ENCODE measurements at places on chromosomes 5 and 9.

DNA sequence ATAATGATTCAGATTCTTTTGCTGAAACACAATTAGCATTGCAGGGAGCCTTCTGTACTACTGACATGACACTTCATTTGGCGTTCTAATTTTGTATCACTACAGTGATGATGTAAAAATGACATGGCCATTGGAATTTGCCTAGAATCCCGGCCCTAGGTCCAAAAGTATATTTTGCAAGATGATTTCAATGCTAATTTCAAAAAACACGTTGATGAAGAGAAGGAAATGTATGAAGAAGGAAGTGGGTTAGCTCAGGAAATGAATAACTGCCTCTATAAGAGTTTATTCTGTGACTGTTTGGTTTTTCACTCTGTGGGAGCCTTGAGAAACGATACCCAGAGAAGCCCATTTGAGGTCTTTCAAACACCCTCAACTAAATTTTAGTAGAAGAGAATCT is 59.3 kb downstream of the OSTF1 start:
- DNase-seq = no peak

- DNase-seq = no peak
Measured at GRCh38 chr5:138760448-138761110, 7.4 kb downstream of the CTNNA1 start.

DNA sequence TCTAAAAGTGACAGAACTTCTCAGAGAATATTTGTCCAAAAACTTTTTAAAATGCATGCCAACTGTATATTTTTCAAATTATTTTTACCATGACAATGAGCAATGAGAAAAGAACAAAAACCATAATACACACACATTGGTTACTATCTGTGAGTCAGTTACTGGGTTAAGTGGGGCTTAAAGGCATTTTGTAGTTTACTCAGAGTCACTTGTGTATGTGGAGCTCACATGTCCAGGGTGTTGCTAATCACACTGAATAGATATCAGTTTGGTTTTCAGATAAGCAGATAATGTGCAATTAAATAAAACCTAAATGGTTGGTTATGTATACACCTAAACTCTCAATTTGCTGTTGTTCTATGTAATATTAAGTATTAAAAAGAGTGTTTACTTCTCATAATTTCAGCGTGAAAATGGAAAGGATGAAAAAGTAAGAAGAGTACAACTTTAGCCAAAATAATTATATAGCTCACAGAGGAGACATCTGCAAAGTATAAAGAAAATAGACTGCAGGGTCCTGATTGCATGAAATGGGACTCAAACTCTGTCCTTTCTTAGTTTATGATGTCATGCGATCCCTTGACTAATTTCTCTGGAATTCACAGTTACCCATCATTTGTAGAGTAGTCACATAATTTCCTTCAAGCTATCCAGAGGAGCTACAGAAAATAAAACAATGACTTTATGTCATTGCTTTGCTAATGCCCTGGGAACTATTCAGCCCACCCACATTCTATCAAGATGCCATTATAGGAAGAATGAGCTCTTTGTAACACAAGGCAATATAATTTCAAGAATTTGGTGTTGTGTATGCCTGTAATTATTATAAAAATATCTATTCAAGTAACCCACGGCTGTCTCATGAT is 388.0 kb upstream of the ZNF608 start:
- no peak for DNase-seq

DNA sequence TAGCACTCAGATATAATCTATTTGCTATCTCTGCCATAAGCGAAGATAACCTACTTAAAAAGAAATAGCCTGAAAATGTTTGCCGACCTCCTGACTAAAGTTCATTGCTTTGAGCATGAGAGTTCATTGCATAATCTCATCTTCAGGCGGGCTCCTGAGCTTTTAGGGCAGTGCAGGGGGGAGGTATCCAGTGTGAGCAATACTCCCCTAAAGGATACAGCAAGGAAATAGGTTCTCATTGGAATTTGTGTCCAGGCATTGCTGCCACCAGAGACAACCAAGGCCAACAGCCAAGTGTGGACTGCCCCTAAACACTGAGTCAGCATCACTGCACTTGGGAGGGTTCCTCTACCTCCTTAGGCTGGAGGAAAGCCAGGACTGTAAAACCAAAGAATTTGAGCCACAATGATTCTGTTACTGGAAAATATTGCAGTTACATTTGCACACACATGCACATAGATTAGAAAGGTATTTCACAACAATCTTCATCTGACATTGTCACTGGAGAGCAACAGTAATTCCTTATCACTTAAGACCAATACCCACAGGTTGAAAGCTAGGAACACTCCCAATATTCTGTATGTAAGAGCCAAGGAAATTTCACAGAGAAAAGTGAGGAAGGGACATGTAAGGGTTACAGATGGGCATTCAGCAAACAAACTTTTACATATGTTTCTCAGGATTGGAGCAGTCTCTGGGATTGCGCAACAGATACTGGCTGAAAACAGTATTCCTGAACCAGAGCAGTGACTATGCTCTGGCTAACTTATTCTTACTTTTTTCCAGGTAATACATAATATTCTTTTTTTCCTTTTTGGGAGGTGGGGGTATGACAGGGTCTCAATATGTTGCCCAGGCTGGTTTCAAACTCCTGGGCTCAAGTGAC is 98.6 kb upstream of the TLE1 start:
- no peak for DNase-seq

DNA sequence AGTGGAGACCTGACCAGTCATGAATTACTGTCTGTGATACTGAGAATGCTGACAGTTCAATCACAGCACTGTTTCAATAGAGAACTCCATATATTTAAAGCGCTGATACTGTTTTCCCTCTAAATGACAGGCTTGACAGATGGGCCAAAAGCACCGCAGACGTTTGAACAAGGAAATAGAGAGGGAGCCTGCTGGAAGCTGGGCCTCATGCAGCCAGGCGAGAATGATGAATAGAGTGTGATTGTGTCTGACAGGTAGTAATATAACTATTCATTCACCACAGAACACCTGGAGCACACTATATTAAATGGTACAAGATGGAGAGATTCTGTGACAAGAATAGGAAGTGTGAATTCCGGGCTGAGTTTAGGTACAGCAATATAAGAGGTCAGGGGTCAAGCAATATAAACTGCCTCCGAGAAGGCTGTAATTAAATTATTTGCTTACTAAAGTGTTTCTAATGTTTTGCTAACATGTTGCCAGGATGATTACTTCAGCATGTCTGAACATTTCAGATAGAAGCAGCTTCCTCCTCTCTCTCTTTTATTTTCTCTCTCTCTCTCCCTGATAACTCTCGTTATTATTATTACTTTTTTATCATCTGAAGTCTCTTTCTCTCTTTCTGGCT is 297.7 kb downstream of the CSNK1G3 start:
- DNase-seq = peak; percentile 94

DNA sequence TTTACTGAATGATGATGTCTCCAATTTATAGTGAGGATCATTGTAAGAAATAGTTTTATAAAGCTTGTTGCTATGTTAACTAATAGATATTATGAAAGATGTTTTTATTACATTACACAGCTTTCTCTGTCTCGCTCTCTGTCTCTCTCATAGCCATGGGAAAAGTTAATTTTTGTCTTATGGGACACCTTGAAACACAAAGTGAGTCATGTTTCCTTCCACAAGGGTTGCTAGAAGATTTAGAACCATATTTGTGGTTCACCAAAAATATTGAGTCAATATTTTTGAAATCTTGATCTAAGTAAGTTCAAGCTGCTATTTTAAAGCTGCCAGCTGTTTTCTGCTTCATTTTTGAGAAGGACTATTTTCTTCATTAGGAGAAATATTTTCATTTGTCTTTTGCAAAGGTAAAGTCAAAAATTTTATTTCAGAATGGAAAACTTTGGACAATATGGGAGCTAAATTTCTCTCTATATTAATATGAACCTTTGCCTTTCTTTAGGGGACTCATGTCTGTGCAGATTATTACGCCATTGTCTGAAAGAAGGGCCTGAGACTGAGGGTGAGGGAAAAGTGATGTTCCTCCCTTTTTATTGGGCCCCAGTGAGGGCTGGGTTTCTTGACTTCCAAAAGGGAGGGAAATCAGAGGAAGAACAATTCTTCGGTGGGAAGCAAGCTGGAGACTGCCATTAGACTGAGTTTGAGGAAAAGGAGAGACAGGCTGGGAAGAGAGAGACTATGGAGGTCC is 87.9 kb upstream of the SLC24A2 start:
- DNase-seq = no peak

DNA sequence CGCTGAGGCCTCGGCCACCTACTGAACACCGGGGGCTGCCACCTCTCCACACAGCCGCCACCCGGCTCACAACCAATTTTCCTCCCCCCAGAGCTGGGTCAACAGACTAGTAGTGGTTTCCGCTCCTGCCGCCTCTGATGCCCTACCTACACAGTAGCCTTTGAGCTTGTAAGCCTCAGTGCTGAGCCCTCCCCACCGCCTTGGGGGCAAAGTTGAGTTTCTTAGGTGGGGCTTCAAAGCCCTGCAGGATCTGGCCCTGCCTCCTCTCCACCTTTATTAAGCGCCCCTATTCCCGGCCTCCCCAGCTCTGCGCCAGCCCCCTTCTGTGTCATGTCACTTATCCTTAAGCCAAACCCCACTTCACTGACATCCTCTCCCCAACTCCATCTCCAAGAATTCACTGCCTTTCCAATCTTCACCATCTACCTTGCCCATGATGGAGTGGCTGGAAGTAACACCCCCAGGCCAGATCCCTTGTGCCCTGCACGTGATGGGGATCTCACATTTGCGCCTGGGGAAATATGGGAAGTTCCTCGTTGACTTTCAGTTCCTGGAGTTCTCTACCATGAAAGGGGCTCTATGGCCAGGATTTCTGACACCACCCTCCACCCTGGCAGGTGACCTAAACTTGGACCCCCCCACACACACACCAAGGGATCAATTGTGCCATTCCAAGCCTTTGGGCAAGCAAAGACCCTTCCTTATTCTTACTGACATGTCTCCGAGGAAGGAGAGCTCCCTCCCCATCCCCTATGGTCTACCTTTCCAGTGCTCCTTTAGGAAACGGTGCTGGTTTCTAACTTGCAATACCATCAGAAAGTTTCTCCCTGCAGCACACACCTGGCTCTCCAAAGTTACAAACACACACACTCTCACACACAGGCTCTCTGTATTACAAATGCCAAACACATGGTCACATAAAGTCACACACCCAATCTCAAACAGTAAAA is 2.7 kb upstream of the CNTFR start:
- DNase-seq = no peak

- no peak for DNase-seq
Measured at GRCh38 chr5:99129768-99130501, 201.1 kb upstream of the CHD1 start.

DNA sequence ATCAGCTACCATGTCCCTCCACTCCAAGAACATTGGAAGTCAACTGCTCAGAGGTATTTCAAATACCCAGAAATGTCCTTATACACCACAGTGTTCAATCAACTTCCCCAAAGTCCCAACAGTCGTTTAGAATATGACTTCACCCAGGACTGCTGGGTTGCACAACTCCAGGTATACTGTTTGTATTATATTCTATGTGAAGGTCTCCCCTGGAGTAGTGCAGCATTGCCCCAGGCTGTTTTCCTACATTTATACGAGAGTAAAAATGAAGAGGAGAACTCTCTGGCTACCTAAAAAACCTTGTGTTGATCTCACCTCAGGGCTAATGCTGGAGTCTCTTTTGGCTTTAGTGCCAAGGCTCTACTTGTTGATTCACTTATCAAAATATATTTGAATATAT is 183.6 kb upstream of the MAP3K1 start:
- DNase-seq = no peak

- DNase-seq = no peak
Measured at GRCh38 chr5:119327018-119327417, 28.8 kb upstream of the TNFAIP8 start.

GRCh38 chr5:125011419-125011818 is 265.0 kb upstream of the ZNF608 start:
- no peak for DNase-seq

DNA sequence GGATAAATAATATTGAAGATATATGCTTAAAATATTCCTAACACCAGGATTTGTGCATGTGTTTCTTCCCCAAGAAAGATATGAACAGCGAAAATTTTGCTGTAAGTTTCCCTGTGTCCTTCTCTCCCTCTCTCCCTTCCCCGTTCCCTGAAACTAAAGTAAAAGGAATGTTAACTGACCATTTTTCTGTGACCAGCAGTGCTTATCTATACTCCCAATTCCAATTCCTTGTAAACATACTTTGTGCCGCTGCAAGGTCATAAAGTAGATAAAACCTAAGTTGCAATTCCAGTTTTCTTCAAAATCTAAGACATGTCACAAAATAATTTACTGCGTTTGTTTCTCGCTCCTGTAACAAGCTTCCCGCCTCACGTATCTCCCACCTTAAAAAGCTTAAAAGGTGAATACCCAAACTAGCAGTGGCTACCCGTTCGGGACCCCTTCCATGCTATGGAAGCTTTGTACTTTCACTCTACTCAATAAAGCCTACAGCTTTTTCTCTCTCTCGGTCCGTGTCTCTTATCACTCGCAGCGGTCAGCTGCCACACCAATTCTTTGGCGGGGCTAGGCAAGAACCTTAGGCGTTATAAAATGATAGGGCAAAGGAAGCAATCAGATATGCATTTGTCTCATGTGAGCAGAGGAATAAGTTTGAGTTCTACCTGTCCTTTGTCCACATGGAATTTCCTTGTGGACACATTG is 1798.0 kb downstream of the EFNA5 start:
- no peak for DNase-seq

- no peak for DNase-seq
Measured at GRCh38 chr5:159936686-159937329, 20.5 kb downstream of the ADRA1B start.

DNA sequence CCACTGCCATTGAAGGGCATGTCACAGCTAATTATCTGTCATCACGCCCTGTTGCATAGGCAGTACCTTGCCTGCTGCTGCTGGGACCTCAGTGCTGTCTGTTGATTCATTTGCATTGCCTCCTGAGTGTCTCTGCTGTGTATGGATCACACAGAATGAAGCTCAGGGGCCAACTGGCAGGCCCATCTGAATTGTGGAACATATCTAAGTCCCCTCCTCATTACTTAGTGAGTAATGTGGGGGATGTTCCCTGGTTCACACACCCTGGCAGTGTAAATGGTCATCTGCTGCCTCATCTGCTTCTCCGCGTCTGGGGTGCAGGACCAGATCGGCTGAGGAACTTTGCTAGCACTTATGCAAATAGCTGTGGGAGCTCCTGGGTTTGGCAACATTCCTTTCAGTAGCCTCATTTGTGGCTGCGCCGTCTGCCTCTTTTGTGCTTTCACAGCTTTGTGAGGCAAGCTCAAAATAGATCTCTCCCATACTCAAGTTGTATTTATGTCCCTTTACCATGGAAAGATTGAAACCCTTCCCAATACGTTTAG is 25.4 kb downstream of the TYRP1 start:
- DNase-seq = no peak

DNA sequence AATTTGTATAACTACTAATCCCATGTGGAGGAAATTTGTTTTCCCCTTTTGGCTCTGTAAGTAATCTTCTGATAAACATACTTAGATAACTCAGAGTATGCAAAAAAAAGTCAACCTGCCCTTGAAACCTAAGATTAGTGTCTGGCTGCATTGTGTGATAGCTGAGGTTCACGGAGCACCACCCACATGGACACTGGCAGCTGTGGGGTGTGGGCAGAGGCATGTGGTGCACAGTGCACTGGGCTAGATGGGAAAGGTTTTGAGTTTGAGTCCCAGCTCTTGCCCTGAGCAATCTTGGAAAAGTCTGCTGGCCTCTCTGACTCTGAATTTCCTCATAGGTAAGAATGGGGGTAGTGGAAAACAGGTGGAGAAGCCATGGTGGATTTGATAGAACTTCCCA is 75.1 kb downstream of the PLCXD3 start:
- no peak for DNase-seq

All from COR-L47 (cell line).